ENCODE measurements at places on chromosomes 4 and X. TPM values are rescaled to one million over a fixed set of nuclear protein-coding genes. Genes with fewer than 3 reads are reported as not detected.

ARSJ gene
- total RNA-seq: 69.5 TPM

SSX2 gene
- not detected for total RNA-seq

POF1B gene
- total RNA-seq: not detected

GPR82 gene
- under 0.01 TPM for total RNA-seq

ASB12 gene
- total RNA-seq: not detected

MTCP1 gene
- 2.2 TPM for total RNA-seq

HS6ST2 gene
- total RNA-seq: not detected

CD38 gene
- under 0.01 TPM for total RNA-seq

C4orf46 gene
- 13.2 TPM for total RNA-seq

DGAT2L6 gene
- total RNA-seq: not detected

HMX1 gene
- not detected for total RNA-seq

QRFPR gene
- not detected for total RNA-seq

XAGE1B gene
- total RNA-seq: 0.32 TPM

ASB5 gene
- total RNA-seq: 7.4 TPM

BEX2 gene
- total RNA-seq: 2.3 TPM

GRCh38 chr4:113146876-113147358 lies 97.5 kb downstream of the ANK2 start:
- peak; percentile 31 for DNase-seq

GRCh38 chrX:110852180-110852579 lies 56.6 kb upstream of the CHRDL1 start:
- peak; percentile 16 for DNase-seq

DNA sequence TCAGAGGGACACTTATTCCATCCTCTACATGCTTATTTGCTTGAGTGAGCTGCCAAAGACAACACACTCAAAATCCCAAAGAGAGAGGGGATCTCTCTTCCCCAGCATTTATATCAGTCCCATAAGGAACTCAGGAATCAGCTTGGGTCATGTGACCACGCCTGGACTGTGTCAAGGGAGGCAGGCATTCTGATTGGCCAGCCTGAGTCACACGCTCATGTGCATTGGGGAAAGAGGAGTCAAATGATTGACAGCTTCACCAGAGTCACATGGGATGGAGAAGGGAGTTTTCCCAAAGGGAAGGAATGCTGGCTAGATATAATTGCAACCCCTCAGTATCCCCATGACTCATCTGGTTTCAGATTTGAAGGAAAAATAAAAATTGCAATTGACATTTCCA lies 49.0 kb downstream of the RWDD4 start:
- DNase-seq: no peak

- no peak for DNase-seq
Observed at GRCh38 chr4:6466756-6467381, 5.5 kb downstream of the PPP2R2C start.

DNA sequence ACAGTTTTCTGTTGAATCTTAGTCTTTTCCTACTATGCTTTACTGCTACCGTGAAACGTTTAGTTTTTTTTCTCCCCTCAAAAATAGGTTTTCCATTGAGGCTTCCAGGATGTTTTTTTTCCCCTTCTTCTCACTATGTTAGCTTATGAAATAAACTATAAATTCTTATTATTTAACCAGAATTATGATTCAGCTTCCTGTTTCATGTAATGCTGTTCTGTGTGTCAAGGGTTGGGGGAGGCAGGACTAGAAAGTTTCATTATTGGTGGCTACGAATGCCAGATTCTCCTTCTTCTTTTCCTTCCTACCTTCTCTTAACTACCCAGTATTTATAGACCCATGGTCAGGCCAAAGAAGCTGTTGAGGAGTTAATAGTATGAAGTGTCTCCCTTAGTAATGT lies 11.8 kb downstream of the CLCN5 start:
- no peak for DNase-seq

GRCh38 chr4:110527156-110527555 lies 51.2 kb downstream of the ENPEP start:
- DNase-seq: no peak

DNA sequence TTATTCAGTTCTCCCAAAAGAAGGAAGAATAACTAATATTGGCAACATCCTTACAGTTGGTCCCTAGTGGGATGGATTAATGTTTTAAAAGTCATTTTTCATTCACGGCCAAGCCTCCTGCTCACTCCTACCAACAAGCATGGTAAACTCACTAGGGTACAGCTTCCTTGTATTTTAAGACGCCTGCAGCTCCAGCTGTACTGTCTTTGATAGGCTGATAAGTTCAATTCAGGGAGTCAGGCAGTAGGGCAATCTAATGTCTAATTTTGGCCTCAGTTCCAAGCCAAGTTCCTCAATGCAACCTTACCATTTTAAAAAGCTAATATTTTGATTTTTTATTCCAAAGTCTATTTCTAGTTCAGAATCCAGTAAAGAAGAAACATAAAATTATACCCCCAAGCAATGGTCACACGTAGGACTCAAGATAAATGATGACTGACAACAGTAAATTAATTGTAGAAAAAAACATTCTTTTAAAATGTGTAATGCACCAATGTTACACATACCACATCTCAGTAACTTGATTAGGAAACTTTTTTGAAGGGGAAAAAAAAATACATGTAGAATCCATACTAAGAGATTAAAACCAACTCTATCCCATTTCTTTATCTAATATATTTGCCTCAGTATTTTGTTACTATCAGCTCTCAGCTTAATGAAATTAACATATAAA lies 9.3 kb downstream of the LCORL start:
- no peak for DNase-seq

GRCh38 chr4:55356991-55357461 lies 11.0 kb downstream of the SRD5A3 start:
- DNase-seq: peak; percentile 78

GRCh38 chrX:55715847-55716246 lies 1.7 kb upstream of the RRAGB start:
- DNase-seq: no peak

DNA sequence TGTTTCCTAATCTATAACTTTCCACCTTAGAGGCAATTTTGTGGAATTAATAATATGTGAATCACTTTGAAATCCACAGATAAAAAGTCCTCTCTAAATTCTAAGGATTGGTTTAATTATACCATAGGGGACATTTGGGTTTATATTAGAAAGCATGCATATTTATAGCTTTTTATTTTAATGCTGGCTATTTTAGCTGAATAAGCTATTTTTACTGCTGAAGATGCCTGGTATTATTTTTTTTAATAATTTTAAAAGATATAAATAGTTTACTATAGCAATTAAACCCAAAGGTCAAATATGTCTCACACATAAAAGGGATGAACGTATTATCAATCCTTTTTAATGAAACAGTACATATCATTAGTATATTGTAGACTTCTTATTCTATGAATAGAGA lies 415.4 kb downstream of the MAGEB5 start:
- DNase-seq: no peak

- DNase-seq: no peak
Observed at GRCh38 chrX:107878106-107878505, 52.4 kb downstream of the MID2 start.

GRCh38 chr4:28233724-28234123 lies 1373.1 kb downstream of the STIM2 start:
- DNase-seq: no peak

GRCh38 chr4:156378033-156378665 lies 424.5 kb upstream of the CTSO start:
- DNase-seq: peak; percentile 72

DNA sequence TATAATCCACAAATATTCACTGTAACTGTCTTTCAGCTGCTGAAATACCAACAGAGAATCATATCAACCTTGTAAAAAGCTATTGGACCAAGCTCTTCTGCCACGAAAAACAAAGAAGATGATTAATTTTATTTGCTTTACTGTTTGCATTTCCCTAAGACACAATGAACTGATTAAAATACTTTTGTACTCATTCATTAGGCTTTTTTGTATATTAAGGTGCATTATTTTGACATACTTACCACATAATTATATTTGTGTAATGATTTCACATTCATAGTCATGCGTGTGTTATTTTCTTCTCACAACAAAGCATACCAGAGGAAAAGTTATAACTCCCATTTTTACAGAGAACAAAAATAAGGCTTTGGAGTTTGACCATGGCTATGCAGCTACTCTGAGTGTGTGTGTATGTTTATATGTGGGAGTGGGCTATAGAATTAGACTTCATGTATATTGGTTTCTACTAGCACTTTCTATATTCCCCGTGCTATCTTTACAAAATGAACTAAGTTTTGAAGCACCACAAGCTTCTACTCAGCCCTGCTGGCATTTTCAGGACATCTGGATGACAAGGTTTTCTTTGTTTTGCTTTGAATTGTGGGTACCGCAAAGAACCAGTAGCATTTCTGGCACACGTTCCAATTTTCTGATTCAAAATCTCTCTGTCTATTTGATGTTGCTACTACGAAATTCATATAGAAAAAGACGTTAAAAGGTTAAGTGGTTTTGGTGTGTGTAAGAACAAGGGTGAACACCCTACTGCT lies 11.0 kb upstream of the FGF5 start:
- DNase-seq: peak; percentile 27

DNA sequence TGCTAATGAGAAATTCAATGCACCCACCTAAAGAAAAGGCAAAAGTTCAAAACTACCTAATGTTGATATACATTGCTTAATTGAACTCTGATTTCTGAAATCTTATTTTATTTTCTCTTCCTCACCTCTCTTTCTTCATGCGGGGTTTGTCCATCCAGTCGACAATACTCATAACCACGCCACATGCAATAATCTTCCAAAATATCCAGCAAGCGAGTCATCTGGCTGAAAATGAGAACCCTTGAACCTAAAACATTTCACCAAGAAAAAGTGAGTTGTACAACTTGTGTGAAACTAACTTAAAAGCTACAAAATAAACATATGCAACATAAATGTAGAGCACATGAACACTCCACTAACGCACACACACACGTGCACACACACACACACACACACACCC lies 26.7 kb downstream of the SMARCA1 start:
- DNase-seq: peak; percentile 20

DNA sequence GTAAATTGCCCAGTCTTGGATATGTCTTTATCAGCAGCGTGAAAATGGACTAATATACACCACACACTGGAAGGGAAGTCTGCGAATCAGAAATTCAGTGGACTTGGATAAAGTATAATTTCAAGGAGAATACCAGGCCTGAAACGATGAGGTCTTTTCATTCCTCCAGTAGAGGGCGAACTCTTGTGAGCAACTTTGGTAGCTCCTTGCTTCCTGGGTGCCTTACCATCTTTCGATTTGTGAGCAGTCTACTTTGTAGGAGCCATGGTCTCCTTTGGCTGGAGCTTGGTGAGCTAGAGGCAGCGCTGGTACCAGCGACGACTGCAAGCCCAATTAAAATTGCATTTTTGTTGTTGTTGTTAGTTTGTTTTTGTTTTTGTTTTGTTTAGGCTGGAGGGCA lies 791.9 kb downstream of the FAT4 start:
- DNase-seq: no peak

DNA sequence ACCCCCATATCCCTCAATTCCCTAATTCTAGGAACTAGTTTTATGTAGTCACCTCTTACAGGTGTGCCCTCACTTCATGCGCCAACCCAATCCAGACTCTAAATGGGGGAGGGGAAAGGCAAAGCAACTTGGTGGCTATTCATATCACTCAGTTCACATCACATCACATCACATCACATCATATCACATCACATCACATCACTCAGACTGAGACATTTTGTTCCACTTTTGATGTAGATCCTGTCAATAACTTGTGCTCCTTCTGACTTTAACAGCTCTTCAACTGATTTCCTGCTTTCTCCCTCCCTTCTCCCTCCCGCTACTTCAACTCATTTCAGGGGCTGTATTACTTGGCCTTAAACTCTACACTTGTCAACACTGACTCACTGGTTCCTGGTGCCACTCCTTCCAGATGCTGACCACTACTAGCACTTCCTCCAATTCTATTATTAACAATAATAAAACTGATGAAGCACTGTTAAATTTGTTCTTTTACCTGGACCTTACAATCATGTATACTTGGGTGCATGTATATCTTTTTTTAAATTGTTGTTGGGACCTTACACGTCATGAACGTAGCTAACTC lies 29.1 kb upstream of the PLS3 start:
- DNase-seq: no peak

DNA sequence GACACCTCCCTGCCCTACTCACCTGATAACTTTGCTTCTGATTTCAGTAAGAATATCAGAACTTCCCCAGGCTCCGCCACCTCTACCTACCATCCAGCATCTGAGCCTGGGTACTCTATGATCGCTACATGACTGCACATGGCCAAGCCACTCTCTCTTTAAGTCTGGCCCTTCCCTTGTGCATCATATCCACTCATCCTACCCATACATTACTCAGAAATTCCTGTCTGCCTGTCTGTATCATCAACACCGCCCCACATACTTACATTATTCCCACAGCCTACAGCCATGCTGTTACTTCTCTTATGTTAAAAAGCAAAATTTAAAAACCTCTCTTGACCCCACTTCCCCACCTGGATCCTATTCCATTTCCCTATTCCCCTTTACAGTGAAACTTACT lies 84.7 kb downstream of the SCD5 start:
- no peak for DNase-seq

DNA sequence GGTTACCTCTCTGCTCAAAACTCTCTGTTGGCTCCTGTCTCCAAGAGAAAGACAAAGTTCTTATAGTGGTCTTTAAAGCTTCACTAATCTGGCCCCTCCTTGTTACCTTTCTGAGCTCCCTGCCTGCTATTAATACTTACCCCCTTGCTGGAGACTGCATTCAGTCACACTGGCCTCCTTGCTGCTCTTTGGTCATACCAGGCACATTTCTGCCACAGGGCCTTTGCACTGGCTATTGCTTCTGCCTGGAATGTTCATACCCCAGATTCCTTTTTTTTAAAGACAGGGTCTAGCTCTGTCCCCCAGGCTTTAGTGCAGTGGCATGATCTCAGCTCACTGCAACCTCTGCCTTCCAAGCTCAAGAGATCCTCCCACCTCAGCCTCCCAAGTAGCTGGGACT lies 15.9 kb upstream of the RAB9A start:
- DNase-seq: no peak

- peak; percentile 44 for DNase-seq
Observed at GRCh38 chr4:111937368-111937767, 207.9 kb upstream of the FAM241A start.

DNA sequence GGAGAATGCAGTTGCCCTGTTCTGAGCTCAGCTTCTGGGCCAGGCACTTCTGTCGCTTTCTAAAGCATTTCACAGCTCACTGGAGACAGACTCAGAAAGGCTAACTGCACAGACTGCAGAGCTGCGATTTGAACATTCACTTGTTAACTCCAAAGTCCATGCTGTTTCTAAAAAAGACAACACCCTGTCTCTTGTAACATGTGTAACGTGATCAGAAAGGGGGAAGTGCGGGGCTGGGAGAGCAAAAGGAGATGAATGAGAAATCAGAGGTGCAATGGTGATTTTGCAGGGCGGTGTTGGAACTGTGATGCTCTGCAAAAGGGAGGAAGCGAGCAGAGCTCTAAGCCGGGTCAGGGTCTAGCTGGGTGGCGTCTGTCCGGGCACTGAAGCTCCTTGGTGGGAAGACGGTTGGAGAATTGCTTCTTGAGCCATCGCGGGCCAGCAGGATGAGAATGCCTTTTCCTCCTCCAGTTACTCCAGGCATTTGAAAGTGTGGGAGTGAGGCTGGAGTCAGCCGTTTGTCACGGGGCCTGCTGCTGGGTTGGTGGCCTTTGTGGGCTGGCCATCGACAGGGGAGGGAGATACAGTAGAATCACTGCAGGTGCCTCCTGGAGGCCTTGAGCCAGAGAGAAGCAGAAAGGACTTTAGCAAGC lies 20.3 kb downstream of the TBC1D14 start:
- DNase-seq: peak; percentile 53

GRCh38 chr4:52014903-52015302 lies 5.3 kb downstream of the LRRC66 start:
- peak; percentile 9 for DNase-seq

- DNase-seq: no peak
Observed at GRCh38 chrX:111039606-111040005, 56.4 kb upstream of the PAK3 start.

GRCh38 chr4:150010525-150011126 lies 67.6 kb upstream of the DCLK2 start:
- peak; percentile 79 for DNase-seq

Measured in fibroblast of villous mesenchyme (primary cell).